Testis (tissue), 5 donors: ENCODE measurements at places on chromosomes 6 and 20.

- DNase-seq: peak; percentile 78
Measured at GRCh38 chr20:57514273-57514751, 10.6 kb downstream of the CTCFL start.

GRCh38 chr6:143270026-143270425 lies 180.5 kb downstream of the ADAT2 start:
- no peak for DNase-seq

DNA sequence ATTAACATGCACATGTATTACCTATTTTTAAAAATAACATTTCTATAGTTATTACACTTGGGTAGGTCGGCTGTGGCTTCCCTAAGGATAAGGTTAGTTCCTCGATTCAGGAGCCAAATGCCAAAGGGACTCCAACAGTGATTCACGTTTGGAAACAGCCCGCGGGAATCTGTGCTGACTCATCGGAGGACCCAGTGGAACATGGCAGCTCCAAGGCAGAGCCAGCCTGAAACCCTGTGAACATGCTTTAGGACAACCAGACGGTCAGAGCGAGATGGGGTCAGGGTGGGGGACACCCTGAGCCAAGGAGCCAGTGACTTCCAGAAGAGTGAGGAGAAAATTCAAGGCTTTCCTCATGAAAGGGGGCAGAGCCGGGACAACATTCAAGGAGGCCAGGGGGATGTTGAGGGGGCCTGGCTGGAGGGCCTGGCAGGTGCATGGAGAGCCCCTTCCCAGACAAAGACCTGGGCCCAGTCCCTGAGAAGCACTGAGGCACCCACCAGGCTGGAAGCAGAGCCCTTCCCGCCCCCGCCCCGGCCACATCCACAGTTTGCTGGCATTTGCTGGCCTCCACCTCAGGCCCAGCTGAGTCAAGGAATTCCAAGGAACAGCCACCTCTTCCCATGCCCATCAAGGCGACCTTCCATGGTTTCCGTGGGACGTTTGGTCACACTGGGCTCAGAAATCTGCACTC lies 133.2 kb downstream of the SNX5 start:
- no peak for DNase-seq

DNA sequence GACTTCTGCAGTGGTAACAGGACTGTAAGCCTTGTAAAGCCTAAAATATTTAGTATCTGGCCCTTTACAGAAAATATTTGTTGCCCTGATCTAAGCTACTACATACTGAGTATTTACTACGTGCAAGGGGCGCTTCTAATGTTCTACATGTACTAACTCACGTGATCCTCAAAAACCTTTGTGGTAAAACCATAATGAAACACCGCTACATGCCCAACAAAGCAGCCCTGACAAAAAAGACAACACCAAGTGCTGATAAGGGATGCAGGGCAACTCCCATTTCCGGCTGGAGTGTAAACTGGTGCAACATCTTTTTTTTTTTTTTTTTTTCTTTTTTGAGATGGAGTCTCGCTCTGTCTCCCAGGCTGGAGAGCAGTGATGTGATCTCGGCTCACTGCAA lies 85.0 kb downstream of the SULF2 start:
- no peak for DNase-seq
